ENCODE measurements at places on chromosomes 2 and 18.

GRCh38 chr2:34875091-34875745, 1276.1 kb upstream of the FAM98A start:
- DNase-seq: no peak

DNA sequence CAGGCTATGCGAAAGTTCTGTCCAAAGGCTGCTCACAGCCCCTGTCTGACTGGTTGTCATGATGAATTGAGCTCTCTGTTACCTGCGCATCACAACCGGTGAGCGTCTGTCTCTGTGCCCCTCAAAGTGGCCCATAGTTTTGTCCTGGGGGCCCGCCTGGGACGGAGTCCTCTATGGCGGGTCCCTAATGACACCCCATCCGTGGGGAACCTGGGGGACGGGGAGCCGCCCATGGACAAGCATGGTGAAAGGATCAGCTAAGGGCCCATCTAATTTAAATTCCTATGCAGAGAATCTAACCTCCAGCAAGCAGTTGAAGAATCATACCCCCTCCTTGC, 473 bp downstream of the ELMOD3 start:
- DNase-seq: no peak

GRCh38 chr2:129059476-129059875, 740.8 kb upstream of the HS6ST1 start:
- DNase-seq: no peak

DNA sequence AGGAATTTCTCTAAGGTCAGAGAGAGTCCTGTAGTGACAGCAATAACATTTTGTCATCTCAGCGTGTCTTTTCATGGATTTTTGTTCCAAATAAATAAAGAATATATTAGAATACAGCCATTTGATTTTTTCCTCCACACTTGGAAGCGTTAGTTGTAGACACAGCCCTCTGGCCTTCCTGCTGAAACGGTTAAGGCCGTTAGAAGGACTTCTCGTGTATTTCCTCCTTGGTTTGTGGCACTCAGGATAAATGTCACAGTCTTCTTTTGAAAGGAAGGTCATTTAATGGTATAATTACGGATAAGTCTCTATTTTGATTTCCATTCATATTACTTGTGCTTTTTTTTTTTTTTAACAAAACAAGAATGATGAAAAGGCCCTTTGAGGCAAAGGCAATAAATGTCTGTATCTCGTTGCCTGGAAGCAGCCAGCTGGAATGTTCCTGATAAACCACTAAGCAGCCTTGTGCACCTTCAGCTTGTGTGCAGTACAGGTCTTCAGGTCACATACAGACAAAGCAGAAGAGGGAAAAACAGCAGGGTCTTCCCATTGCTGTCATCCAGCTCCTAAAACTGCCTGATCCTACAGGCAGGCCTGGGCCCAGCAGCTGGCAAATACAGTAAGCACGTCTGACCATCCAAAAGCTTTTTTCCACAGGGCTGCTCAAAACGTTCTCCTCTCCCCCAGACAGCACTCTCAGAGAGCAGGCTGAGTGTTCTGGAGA, 14.4 kb downstream of the EFR3B start:
- DNase-seq: no peak

GRCh38 chr18:34370704-34371395, 146.1 kb upstream of the NOL4 start:
- DNase-seq: no peak

DNA sequence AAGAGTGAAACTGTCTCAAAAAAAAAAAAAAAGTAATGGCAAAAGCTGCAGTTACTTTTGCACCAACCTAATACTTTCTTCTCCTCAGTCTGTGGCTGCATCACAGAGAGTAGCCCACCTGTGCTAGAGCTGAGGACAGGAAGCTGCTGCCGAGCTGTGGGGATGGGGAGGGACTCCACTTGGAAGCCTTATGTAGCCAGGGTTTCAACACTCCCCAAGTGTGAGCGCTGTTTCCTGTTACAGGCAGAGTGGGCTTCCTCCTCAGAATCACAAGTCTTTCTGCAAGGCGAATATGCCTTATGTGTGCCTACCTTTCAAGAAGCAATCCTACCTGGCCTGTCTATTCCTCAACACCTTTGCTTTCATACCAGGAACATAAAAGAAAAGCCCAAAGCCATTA, 36.3 kb upstream of the CYP27C1 start:
- no peak for DNase-seq

- no peak for DNase-seq
Measured at GRCh38 chr2:118672571-118673158, 174.8 kb downstream of the EN1 start.

- peak; percentile 60 for DNase-seq
Measured at GRCh38 chr18:13611142-13611600, 115.2 kb downstream of the FAM210A start.

DNA sequence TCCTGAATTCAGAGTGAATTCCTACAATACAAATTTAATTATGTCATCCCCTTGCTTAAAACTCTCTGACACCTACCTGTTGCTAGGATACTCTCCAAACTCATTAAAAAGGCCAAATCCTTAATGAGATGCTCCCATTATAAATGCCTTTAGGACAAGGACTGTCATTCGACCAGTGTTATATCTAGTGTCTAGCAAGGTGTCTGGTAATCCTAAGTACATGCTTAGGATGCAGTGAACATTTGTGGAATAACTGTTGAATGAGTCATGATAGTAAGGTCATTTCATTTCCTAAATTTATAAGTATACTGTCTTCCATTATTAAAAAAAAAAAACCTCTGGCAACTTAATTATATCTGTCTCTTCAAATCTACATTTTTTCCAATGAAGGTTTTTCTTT, 588.9 kb upstream of the NRXN1 start:
- no peak for DNase-seq

DNA sequence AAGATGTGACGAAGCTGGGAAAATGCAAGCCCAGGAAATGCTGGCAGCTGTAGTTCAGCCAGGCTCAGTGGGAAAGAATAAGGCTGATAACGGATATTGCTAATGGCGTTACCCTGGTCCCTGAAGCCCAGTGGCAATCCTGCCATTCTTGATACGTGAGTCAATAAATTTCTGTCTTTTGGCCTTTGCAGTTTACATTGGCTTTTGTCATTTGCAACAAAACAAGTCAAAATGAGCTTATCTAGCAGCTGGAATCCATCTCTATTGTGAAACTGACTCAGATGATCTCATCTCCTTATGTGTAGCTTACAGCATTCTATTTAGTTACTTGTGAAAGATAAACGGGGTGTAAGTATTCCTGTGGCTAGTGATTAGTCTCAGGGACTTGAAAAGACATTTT, 43.8 kb downstream of the ARL6IP6 start:
- no peak for DNase-seq

DNA sequence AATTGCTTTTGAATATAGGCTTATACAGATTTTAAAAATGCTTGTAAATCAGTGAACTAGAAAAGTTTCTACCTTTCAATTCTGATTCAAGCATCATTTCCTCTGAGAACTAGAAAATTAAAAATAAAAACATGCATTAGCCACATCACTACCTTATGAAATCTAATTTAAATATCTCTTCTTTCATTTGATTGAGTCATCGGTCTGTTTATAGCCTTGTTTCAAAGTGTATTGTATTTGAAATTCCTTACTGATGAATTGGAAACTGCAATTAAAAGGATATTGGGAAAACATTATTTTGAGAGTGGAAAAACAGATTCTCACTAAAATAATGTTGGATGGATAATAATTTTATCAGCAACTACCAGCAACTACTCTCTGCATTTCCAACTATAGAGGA, 717.7 kb upstream of the FAM98A start:
- no peak for DNase-seq
